ENCODE measurements at places on chromosomes 5 and 9. TPM values are rescaled to one million over a fixed set of nuclear protein-coding genes. Genes with fewer than 3 reads are reported as not detected.

Gene GABRA1
- 50.6 TPM for polyA plus RNA-seq

Gene PTGS1
- 0.17 TPM for polyA plus RNA-seq

Gene DMRTA1
- polyA plus RNA-seq: 0.64 TPM

Gene SPATA9
- 1.1 TPM for polyA plus RNA-seq

Gene SOWAHA
- 26.9 TPM for polyA plus RNA-seq

Gene ZNF454
- polyA plus RNA-seq: 1.1 TPM

Gene RIMOC1
- polyA plus RNA-seq: 18.7 TPM

Gene SLC1A3
- 1.9 TPM for polyA plus RNA-seq

Gene CORO2A
- polyA plus RNA-seq: 1.9 TPM

Gene HNRNPK
- 1,061 TPM for polyA plus RNA-seq

Gene OLFM1
- polyA plus RNA-seq: 134 TPM

Gene QRFP
- polyA plus RNA-seq: not detected

Gene MSX2
- not detected for polyA plus RNA-seq

Gene SPAG8
- 4.2 TPM for polyA plus RNA-seq

Gene TRIM23
- polyA plus RNA-seq: 28.2 TPM

Gene PCDHB15
- 13.7 TPM for polyA plus RNA-seq

Gene DMRT3
- polyA plus RNA-seq: not detected

Gene TBC1D9B
- 84.2 TPM for polyA plus RNA-seq

Gene CMYA5
- 0.30 TPM for polyA plus RNA-seq

Gene RRAGA
- 89.8 TPM for polyA plus RNA-seq

Gene RMRP
- not detected for polyA plus RNA-seq

Gene P4HA2
- polyA plus RNA-seq: 1.4 TPM
